Upper lobe of left lung (tissue), 6 donors: ENCODE measurements at places on chromosomes 3 and 15. TPM values are rescaled to one million over a fixed set of nuclear protein-coding genes. Genes with fewer than 3 reads are reported as not detected.

PLA2G4E gene
- total RNA-seq: 2.1 TPM

SCAANT1 gene
- not detected for total RNA-seq

RNF123 gene
- 71.2 TPM for total RNA-seq

HYAL3 gene
- total RNA-seq: 4.1 TPM

DAZL gene
- not detected for total RNA-seq

HACD2 gene
- 12.5 TPM for total RNA-seq

ARPIN gene
- 56.6 TPM for total RNA-seq

SAMMSON gene
- 0.30 TPM for total RNA-seq

AQP9 gene
- 22.0 TPM for total RNA-seq

SAMD7 gene
- total RNA-seq: not detected

TM4SF18 gene
- total RNA-seq: 3.9 TPM

TUSC7 gene
- not detected for total RNA-seq

CYP19A1 gene
- 0.81 TPM for total RNA-seq

RSRC1 gene
- total RNA-seq: 24.0 TPM

CMTM8 gene
- 18.4 TPM for total RNA-seq

GOLGA8S gene
- total RNA-seq: 0.33 TPM

NPAP1 gene
- not detected for total RNA-seq

ABHD17C gene
- total RNA-seq: 15.7 TPM

TSEN2 gene
- 16.2 TPM for total RNA-seq

RARB gene
- 15.4 TPM for total RNA-seq

PRICKLE2 gene
- 37.0 TPM for total RNA-seq

GRK7 gene
- total RNA-seq: not detected

CLASP2 gene
- 99.5 TPM for total RNA-seq

NMNAT3 gene
- 4.3 TPM for total RNA-seq

KLHL40 gene
- not detected for total RNA-seq
